ENCODE measurements at places on chromosomes 16 and 17.

DNA sequence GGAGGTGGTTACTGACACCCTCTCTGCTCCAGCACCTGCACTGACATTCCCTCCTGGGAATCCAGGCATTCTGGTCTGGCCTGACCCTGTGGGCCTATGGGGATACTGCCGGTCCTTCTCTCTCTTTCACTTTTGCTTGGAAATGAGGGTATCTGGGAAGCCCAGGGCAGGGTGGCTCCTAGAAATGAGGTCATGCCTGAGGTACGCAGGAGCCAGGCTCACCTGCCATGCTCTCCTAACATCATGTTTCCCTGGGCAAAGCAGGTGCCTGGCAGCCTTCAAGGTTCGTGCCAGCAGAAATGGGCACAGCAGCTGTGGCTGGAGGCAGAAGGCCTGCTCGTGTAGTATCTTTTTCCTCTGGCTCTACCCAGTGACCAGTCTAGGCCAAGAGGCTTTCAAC lies 3.3 kb downstream of the ITGA3 start:
- no peak overlapping the region for H3K4me3 ChIP-seq
- H3K27ac ChIP-seq, result no peak overlapping the region
- H3K4me1 ChIP-seq, result peaks cover 21% of the 10 kb centered on the region
- H3K27me3 ChIP-seq, result peaks cover 25% of the 10 kb centered on the region

DNA sequence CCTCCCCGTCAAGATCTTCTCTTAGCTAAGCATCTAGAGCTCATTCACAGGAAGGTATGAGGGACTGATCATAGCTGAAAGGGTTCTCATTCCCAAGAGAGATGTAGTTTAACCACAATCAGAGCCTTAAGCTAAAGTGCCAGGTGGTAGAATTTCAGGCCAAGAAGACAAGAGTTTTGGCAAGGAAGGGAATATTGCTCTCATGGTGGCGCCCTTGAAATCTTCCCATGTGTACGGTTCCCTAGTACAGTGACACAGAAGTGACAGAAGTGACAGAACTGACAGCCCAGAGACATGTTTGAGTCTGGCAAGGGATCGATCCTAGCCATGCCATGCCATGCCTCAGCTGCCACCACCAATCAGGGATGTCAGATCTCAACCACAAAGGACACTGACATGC lies 2.5 kb downstream of the GRIN2C start:
- peaks cover 26% of the 10 kb centered on the region for H3K4me1 ChIP-seq
- no peak for DNase-seq
- no peak overlapping the region for H3K27ac ChIP-seq
- peaks cover 99% of the 10 kb centered on the region for H3K27me3 ChIP-seq
- H3K4me3 ChIP-seq, result no peak overlapping the region
- peaks cover 4% of the 10 kb centered on the region for H3K36me3 ChIP-seq

- no peak overlapping the region for H3K4me3 ChIP-seq
- H3K36me3 ChIP-seq, result no peaks in the 10 kb centered on the region
- DNase-seq, result no peak
- H3K4me1 ChIP-seq, result no peaks in the 10 kb centered on the region
Measured at GRCh38 chr16:82031116-82032084, 3.7 kb upstream of the HSD17B2 start.

GRCh38 chr16:752007-752312 lies 8.6 kb upstream of the MSLN start:
- no peaks in the 10 kb centered on the region for H3K36me3 ChIP-seq
- H3K4me1 ChIP-seq, result peaks cover 3% of the 10 kb centered on the region
- H3K27ac ChIP-seq, result no peak overlapping the region
- no peak overlapping the region for H3K4me3 ChIP-seq

- peaks cover 3% of the 10 kb centered on the region for H3K27me3 ChIP-seq
- H3K4me3 ChIP-seq, result no peak overlapping the region
- DNase-seq, result peak; percentile 71
- peaks cover 8% of the 10 kb centered on the region for H3K36me3 ChIP-seq
Measured at GRCh38 chr17:28953444-28954118, 2.3 kb upstream of the PHF12 start.

GRCh38 chr17:45777388-45777787 lies 6.7 kb upstream of the CRHR1 start:
- peaks cover 87% of the 10 kb centered on the region for H3K27me3 ChIP-seq
- H3K27ac ChIP-seq, result no peak overlapping the region
- H3K4me1 ChIP-seq, result no peaks in the 10 kb centered on the region
- no peak overlapping the region for H3K4me3 ChIP-seq

GRCh38 chr16:84704253-84704652 lies 4.5 kb downstream of the USP10 start:
- no peak overlapping the region for H3K4me3 ChIP-seq
- H3K27me3 ChIP-seq, result no peaks in the 10 kb centered on the region
- no peak for DNase-seq
- peaks cover 54% of the 10 kb centered on the region for H3K4me1 ChIP-seq
- H3K27ac ChIP-seq, result no peak overlapping the region

DNA sequence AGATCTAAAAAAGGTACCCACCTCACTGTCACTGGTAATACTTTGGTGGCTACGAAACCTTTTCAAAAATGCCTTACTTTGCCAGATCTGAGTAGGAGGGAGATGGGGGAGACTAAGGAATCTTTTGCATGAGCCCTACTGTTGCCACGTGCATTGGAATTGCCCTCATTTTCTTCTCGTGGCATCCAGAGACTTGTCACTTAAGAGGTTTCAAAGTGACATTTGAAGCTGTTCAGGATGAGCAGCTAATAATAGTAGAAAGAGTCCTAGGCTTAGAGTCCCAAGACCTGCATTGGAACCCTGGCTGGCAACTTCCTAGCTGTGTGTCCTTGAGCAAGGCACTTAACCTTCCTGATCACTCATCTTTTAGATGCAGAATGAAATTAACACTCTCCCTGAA lies 43.5 kb downstream of the GPRC5B start:
- no peak for DNase-seq
- no peaks in the 10 kb centered on the region for H3K4me1 ChIP-seq
- H3K27ac ChIP-seq, result no peak overlapping the region
- no peak overlapping the region for H3K4me3 ChIP-seq
- no peaks in the 10 kb centered on the region for H3K27me3 ChIP-seq

- no peak for DNase-seq
- H3K36me3 ChIP-seq, result peaks cover 35% of the 10 kb centered on the region
- H3K27me3 ChIP-seq, result no peaks in the 10 kb centered on the region
- no peak overlapping the region for H3K27ac ChIP-seq
Measured at GRCh38 chr17:48363161-48363560, 66.9 kb downstream of the SKAP1 start.

DNA sequence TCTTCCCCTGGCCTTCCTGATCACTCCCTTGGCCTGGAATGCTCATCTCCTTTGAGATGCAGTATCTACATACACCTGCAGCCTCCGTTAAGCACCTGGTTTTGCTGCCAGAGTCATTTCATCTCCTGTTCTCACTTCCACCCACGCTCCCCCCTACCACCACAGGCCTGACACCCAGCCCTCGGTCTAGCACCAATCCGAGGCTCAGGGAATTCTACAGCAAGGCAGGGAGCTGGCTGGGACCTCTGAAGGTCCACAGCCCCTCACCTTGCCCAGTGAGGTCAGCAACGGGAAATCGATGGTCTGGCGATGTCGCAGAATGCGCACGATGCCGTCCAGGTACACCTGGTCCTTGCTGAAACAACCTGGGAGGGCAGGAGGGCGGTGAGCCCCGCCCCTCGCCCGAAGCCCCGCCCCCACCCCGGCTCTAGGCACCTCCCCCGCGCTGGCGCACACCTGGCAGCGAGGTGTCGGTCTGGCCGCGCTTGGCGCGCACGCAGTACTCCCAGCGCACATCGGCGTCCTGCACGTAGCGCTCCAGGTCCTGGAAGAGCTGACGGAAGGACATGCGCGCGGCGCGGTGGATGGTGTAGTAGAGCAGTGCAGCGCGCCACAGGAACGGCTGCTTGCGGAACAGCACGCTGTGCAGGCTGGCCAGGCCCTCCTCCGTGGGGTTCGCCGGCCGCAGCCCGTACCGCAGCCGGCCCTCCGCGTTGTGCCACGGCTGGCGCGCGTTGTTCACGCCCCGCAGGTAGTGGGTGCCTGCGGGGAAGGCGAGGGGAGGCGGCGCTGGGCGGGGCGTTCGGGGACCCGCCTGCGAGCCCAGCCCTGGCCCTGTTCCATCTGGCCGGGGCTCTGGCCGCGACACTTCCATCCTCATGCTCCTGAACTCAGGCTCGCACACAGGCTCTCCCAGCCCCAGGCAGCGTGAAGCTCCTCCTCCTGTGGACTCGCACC lies 5.7 kb downstream of the MATCAP1 start:
- H3K27ac ChIP-seq, result no peak overlapping the region
- H3K27me3 ChIP-seq, result peaks cover 66% of the 10 kb centered on the region
- peak overlapping the region; percentile 63 for H3K4me3 ChIP-seq

DNA sequence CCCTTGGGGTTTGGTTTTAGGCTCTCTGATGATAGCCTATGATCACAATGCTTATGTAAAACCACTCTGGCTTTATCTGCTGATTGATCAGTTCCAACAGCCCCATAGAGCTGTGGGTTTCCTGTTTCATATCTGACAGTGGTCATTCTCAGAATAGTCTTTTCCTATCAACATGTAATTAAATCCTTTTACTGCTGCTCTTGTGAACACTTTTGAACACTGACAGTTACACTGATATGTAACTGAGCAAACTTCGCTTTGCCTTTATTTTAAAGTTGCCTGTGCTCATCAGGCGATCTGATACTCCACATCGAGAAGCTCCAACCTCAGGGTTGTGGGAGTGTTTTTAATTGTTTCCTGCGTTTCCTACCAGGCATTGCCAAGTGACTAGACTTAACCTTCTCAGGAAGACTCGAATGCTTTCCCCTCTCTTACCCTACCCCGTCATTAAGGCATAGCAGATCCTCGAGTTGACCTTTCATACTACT lies 17.3 kb upstream of the CLEC18B start:
- peaks cover 32% of the 10 kb centered on the region for H3K4me1 ChIP-seq
- peak overlapping the region; percentile 92 for H3K27ac ChIP-seq
- peak; percentile 38 for DNase-seq
- peaks cover 32% of the 10 kb centered on the region for H3K36me3 ChIP-seq
- peak overlapping the region; percentile 35 for H3K4me3 ChIP-seq

GRCh38 chr16:48201515-48202201 lies 42.4 kb upstream of the LONP2 start:
- no peaks in the 10 kb centered on the region for H3K36me3 ChIP-seq
- no peak overlapping the region for H3K27ac ChIP-seq
- DNase-seq, result no peak
- no peaks in the 10 kb centered on the region for H3K27me3 ChIP-seq
- H3K4me3 ChIP-seq, result no peak overlapping the region

GRCh38 chr16:12067714-12068401 lies 91.3 kb downstream of the SNX29 start:
- peaks cover 5% of the 10 kb centered on the region for H3K4me1 ChIP-seq
- H3K27me3 ChIP-seq, result no peaks in the 10 kb centered on the region
- H3K27ac ChIP-seq, result no peak overlapping the region
- H3K36me3 ChIP-seq, result peaks cover 6% of the 10 kb centered on the region
- peak; percentile 78 for DNase-seq
